Right kidney (tissue), 9 donors: ENCODE measurements at places on chromosomes 5 and 9.

GRCh38 chr5:38692346-38692745, 135.9 kb upstream of the LIFR start:
- DNase-seq: no peak

- DNase-seq: no peak
These were observed 274.1 kb downstream of the DENND1A start for GRCh38 chr9:123655681-123656423.

DNA sequence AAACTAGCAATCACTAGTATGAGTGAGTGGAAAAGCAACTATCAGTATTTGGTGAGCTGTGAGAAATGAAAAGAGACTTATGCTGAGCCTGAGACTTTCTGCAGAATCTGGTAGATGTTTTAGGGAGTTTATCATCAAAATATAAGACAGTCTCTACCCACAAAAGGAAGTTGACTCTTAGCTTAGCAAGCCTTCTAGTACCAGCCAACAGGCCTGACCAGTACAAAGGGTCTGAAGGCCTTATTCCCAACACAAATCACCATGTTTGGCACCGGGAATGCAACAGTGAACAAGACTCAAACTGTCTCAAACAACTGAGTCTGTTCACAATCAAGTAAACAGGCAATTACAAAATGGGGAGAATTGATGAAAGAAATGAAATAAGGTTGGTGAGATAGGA, 244.4 kb downstream of the CWC27 start:
- DNase-seq: no peak

GRCh38 chr5:118069452-118069851, 918.9 kb downstream of the DTWD2 start:
- no peak for DNase-seq

GRCh38 chr9:113558632-113559502, 95.3 kb downstream of the RGS3 start:
- DNase-seq: no peak

GRCh38 chr5:43216941-43217340, 24.9 kb downstream of the NIM1K start:
- no peak for DNase-seq

- DNase-seq: no peak
These were observed 95.1 kb upstream of the DNAH5 start for GRCh38 chr5:14039576-14039975.

- DNase-seq: no peak
These were observed 59.7 kb downstream of the OSMR start for GRCh38 chr5:38905516-38905915.

- DNase-seq: no peak
These were observed 720 bp downstream of the NUDT12 start for GRCh38 chr5:103561685-103562452.

DNA sequence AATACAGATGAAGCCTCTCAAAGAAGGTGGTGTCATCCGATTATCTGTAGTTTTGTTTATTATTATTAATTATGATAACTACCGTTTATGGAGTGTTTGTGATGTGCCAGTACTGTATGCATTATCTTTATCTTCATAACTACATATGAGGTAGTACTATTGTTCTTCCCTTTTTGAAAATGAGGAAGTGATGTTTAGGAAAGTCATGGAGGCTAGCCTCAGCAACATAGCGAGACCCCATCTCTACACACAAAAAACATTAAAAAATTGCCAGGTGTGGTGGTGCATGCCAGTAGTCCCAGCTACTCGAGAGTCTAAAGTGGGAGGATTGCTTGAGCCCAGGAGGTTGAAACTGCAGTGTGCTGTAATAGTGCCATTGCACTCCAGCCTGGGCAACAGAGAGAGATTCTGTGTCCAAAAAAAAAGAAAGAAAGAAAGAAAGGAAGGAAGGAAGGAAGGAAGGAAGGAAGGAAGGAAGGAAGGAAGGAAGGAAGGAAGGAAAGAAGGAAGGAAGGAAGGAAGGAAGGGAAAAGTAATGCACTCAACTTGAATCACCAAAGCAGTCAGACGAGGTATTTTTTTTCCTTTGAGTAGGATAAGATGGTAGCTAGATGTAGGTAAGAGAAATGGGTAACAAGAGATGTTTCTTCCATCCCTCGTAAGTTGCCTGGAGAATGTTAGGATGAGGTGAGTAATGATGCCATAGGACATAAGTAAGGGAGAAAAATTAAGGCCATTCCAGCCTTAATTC, 47.8 kb downstream of the PAM start:
- DNase-seq: no peak

DNA sequence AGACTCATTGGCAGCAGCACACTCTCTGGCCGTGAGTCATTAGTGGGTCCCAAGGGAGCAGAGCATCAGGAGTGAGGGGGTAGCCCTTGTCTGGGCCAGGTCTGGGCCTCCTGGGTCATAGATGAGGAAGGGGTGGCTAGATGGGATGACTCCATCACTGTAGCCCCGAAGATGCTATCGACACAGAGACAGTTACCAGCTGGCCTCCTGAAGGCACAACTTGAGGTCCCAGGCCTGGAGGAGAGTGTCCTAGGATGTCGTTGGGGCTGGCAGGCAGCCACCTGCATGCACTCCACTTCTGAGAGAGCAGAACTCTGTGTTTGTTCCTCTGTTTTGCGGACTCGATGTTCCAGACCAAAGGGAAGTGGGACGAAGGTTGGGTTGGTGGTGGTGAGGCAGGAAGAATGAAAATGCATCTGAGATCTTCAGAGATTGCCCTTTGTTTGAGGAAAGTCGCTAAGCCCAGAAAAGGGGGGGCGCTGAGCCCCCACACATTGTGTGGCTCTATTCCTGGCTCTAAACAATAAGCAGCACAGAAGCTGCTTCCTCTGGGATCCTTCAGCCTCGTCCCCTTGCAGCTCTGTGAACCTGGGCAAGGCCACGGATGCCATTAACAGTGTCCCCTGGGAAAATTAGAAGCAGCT, 4.7 kb downstream of the BTNL9 start:
- no peak for DNase-seq

- no peak for DNase-seq
These were observed 12.9 kb upstream of the SLCO6A1 start for GRCh38 chr5:102511666-102512065.
